Pons (tissue), 1 donor: ENCODE measurements at places on chromosomes 12 and 14.

- no peak for DNase-seq
These were observed 28.6 kb upstream of the DNM1L start for GRCh38 chr12:32650508-32650907.

DNA sequence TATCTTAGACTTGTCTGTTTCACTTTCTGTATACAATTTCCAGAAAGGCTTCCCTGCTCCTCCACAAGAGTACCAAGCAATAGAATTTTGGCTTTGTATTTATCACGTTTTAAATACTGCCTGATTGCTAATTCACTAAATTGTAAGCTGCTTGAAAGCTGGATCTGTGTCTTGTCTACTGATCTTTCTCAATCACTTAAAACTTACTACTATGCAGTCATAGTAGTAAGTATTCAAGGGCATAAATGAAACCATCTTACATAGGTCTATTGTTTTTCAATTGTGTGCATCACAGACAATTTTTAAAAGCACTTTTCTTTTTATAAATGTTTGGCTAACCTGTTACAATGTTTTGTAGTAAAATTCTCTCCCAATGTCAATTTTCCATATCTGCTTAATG is 1.2 kb upstream of the GLIPR1L2 start:
- DNase-seq, result peak; percentile 48

- no peak for DNase-seq
These were observed 166.7 kb downstream of the ITPR2 start for GRCh38 chr12:26666286-26666685.

GRCh38 chr12:87667378-87667777 is 361.8 kb downstream of the C12orf50 start:
- DNase-seq, result peak; percentile 11
